Globus pallidus (tissue), 1 donor: ENCODE measurements at places on chromosomes 1 and 21.

DNA sequence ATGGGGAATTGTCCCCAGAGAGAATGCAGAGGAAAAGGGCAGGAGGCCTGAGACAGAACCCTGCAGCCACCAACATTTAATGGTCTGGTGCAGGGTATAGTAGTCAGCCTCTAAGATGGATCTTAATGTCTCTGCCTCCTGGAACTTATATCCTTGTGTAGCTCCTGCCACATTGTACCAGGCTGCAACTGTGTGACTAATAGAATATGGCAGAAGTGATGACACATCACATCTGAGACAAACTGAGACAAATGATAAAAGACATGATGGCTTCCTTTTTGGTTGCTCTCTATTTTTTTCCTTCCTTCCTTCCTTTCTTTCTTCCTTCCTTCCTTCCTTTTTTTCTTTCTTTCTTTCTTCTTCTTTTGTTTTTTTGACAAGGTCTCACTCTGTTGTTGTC lies 37.1 kb upstream of the CYP4B1 start:
- no peak for DNase-seq

- peak; percentile 62 for DNase-seq
Observed at GRCh38 chr1:6601923-6602668, 573 bp downstream of the KLHL21 start.

GRCh38 chr1:186658999-186659398 lies 21.2 kb downstream of the PTGS2 start:
- DNase-seq: no peak

DNA sequence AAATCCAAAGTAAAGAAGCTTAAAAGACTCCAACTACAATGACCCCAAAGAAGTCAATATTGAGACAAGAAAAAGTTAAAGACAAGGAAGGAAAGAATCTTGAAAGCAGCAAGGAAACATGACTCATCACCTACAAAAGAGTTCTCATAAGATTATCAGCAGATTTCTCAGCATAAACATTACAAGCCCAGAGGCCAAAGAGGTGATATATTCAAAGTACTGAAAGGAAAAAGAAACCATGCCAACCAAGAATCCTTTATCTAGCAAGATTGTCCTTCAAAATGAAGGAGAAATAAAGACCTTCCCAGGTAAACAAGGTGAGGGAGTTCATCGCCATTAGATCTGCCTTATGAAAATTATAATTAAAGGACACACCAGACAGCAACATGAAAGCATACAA lies 49.8 kb downstream of the CSMD2 start:
- no peak for DNase-seq

DNA sequence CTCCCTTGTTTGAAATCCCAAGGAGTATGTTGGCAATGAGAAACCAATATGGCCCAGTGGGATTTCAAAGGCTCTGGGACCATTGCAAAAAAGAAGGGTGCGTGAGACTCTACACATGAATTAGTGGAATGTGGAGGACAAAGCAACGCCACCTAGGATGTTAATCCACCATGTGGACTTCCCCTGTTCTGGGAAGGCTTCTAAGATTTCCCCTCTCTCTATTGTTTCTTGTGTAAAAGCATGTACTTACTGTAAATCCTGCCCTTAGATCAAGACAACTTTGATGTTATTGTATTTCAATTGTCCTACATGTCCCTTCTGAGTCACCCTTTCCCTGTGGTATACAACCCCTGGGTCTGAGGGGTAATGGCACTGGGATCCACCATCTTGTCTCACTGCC lies 4.7 kb upstream of the ACADM start:
- no peak for DNase-seq

- DNase-seq: peak; percentile 78
Observed at GRCh38 chr1:243903041-243903440, 53.0 kb upstream of the AKT3 start.

- peak; percentile 54 for DNase-seq
Observed at GRCh38 chr1:20164694-20165202, 21.1 kb upstream of the UBXN10 start.

- DNase-seq: no peak
Observed at GRCh38 chr1:53266038-53266437, 27.7 kb upstream of the MAGOH start.

GRCh38 chr1:145992502-145992936 lies 3.9 kb downstream of the TXNIP start:
- DNase-seq: no peak

- DNase-seq: no peak
Observed at GRCh38 chr1:38068220-38068979, 21.8 kb upstream of the POU3F1 start.

- no peak for DNase-seq
Observed at GRCh38 chr1:91585502-91585901, 84.9 kb downstream of the CDC7 start.

DNA sequence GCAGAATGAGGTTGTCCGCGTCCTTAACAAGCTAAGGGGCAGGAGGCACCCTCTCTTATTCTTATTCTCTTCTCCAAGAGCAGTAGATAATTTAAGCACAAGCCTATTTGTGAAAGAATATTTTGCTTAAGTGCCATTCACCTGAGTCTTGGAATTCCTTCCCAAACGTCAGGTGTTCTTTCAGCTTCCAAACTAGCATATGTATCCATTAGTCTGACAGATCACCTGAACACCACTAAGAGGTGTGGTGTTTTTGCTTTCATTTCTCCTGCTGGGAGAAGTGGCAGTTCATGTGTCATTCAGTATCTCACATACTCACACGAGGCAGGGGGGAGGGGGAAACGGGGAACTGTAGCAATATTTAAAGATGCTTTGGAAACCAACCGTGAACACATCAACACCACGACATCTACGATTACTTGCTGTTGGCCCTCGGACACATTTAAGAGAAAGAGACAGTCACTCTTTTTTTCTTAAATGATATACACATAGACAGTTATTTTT lies 45.5 kb upstream of the RBM15 start:
- no peak for DNase-seq
